Bladder microvascular endothelial cell (primary cell): ENCODE measurements at places on chromosomes 7 and 10. TPM values are rescaled to one million over a fixed set of nuclear protein-coding genes. Genes with fewer than 3 reads are reported as not detected.

DLX5 gene
- not detected in 2 replicates for total RNA-seq

AKR1C8 gene
- total RNA-seq, result 0.16 TPM in 1 of 2 replicates, not detected in the other

EEPD1 gene
- total RNA-seq, result 0.76 and 1.6 TPM in 2 replicates

UNC5B gene
- 5.3 and 24.8 TPM in 2 replicates for total RNA-seq

CYP51A1 gene
- 79.2 and 107 TPM in 2 replicates for total RNA-seq

KLLN gene
- 0.16 and 0.25 TPM in 2 replicates for total RNA-seq

OIT3 gene
- 0.13 and 0.32 TPM in 2 replicates for total RNA-seq

CYP2E1 gene
- total RNA-seq, result 0.16 and 0.63 TPM in 2 replicates

ELFN1 gene
- 0.57 and 0.81 TPM in 2 replicates for total RNA-seq
